ENCODE measurements at places on chromosomes 5 and 9.

DNA sequence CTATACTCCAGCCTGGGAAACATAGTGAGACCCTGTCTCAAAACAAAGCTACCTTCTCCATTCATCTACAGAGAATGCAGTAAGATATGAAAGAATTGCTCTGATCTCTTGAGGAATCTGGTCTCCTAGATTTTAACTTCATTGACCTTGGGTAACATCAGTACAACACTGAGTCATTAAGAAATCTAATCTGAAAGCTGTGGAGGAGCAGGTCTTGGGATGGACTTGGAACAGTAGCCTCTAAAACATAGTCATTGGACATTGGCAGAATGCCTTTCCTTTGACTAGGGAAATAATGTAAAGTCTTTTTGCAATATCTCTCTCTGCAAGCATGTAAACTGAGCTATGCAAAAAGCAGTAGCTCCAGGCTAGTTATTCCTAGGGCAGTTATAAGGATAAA, 58.1 kb downstream of the KCNN2 start:
- DNase-seq = peak; percentile 93

GRCh38 chr5:159050316-159051143, 49.2 kb downstream of the EBF1 start:
- no peak for DNase-seq

DNA sequence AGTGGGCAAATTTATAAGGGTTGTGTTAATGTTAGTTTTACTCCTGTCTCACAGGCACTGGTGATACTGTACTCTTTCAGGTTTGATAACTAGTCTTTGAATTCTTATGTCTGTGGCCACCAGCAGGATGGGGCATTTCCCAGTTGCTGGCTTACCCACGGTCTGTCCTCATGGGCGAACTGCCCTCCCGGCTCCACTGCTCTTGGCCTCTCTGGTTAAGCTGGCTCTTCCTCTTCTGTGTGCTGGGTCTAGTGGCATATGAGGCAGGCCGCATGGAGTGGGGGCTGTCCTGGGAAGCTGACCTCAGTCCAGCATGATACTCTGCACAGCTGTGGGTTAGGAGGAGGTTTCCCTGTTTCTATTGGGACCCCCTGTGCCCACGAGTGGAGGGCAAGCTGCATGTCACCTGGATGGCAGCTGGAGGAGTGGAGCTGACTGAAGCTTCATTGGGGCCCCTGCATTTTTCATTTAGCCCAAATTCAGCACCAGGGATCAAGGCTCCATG, 19.5 kb downstream of the PHF2 start:
- no peak for DNase-seq

DNA sequence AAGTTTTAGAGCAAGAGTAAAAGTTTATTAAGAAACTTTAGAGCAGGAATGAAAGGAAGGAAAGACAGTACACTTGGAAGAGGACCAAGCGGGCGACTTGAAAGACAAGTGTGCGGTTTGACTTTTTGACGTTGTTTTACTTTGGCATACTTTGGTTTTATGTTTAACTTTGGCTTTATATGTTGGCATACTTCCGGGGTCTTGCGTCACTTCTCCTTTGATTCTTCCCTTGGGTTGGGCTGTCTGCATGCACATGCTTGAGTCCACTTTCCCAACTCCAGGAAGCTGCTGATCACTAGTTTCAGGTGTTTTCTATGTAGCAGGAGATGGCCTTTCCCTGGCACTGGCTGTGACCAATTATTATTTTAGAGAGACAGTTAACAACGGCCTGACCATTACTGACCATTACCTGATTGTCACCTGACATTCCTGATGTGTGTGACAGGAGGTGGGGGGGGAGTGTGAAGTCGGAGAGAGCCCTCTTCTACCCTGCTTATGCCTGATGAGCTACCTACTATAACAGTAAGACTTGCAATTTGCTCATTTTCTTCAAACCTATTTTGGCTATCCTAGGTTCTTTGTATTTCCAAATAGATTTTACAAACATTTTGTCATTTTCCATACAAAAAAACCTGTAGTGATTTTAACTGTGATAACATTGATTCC, 45.5 kb downstream of the TNFSF8 start:
- no peak for DNase-seq

GRCh38 chr5:171157775-171158174, 151.3 kb upstream of the TLX3 start:
- no peak for DNase-seq

GRCh38 chr5:119319401-119319800, 36.4 kb upstream of the TNFAIP8 start:
- no peak for DNase-seq

Measured in foreskin melanocyte (primary cell).